ENCODE measurements at places on chromosomes 3 and 15. TPM values are rescaled to one million over a fixed set of nuclear protein-coding genes. Genes with fewer than 3 reads are reported as not detected.

Gene GLDN
- total RNA-seq, result 2.5 TPM

Gene IQCF2
- not detected for total RNA-seq

Gene DYNLT2B
- total RNA-seq, result not detected

Gene ACTRT3
- total RNA-seq, result 0.58 TPM

Gene SPATA12
- total RNA-seq, result 2.9 TPM

Gene EIF4A2
- 429 TPM for total RNA-seq

Gene SNTN
- 0.30 TPM for total RNA-seq

Gene CADPS
- total RNA-seq, result 13.2 TPM

Gene CACNA1D
- 30.1 TPM for total RNA-seq

Gene SLC9A9
- total RNA-seq, result 12.8 TPM

Gene LRRK1
- 18.2 TPM for total RNA-seq

Gene CSK
- 4.9 TPM for total RNA-seq

Gene SKOR1
- 0.35 TPM for total RNA-seq

Gene MASP1
- 80.7 TPM for total RNA-seq

GRCh38 chr3:140006331-140006730 lies 71.3 kb downstream of the CLSTN2 start:
- DNase-seq, result no peak

- DNase-seq, result no peak
These were observed 82.1 kb downstream of the GTF2E1 start for GRCh38 chr3:120824613-120825012.

- peak; percentile 90 for DNase-seq
These were observed 78.6 kb upstream of the TSEN2 start for GRCh38 chr3:12405432-12406272.

GRCh38 chr15:58962136-58962535 lies 25.3 kb upstream of the RNF111 start:
- no peak for DNase-seq

- DNase-seq, result no peak
These were observed 149.4 kb upstream of the KCNMB2 start for GRCh38 chr3:178386880-178387279.

DNA sequence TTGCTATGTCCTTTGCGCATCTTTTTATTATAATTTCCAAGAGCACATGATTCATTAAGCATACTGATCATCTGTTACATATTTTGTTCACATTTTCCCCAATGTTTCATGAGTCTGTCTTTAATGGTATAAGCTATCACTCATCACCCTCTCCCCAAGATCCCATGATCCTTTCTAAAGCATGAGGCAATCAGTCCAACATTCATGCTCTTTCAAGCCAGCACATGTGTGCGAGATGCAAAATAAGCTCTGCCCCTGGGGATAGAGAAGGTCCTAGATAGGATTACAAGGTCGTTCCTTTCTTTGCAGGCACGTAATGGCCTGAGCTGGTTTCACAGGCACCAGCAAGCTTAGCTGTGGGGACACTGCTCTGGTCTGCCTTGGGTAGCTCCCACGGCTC lies 32.2 kb upstream of the B3GNT5 start:
- no peak for DNase-seq

DNA sequence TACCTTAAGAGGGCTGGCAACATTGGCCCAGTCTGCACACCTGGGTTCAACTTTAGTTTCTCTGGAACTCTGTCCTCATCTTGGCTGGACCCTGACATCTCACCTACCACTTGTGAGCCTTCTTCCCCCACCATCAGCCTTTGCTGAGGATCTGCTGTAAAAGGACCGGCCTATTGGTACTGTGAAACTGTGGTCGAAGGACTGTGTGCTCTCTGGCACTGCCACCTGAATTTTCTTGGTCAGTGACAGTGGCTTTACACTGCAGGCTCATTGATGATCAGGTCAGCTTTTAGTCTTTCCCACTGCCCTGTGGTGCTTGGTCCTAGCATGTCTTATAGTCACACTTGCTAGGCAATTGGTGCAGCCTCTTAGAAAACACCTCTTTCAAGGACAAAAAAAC lies 86.9 kb downstream of the PEX5L start:
- DNase-seq, result no peak

- no peak for DNase-seq
These were observed 539.1 kb downstream of the EDEM1 start for GRCh38 chr3:5726621-5727020.

DNA sequence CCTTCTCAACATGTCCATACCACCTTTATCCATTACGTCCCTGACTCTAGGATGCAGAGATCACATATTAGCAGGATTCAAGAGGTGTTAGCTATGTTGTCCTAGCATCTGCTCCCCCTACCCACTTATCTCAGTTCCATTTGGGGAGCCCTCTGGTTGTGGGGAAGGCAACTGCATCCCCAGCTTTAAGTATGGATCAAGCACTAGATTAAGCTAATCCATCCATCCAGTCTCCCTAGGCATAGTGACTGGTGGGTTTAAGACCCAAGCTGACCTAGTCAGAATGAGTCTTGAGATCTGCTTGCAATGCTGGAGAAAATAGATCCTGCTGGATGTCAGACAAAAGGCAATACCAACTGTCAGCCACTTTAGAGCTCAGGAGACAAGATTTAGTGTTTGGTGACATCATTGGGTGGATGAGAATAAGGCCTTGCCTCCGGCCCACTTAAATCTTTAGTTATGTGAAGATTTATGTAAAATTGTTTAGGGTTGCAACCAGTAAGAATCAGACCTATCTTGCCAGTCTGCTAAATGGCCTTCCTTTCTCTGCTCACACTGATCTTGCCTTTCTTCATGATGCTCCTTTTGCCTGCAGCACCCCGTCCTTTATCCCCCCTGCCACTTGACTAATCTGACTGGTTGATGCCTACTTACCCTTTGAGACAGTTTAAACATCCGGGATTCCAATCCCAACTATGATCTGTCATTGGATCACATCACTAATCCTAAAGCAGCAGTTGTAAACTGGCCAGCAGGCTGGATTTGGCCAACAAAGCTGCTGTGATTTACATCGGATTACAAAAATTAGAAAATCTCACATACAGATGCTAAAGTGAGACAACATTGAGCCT lies 2.1 kb upstream of the ISY1 start:
- DNase-seq, result no peak

GRCh38 chr3:86782866-86783265 lies 208.1 kb downstream of the VGLL3 start:
- DNase-seq, result no peak

GRCh38 chr3:159857840-159858239 lies 130.8 kb upstream of the IL12A start:
- DNase-seq, result no peak

GRCh38 chr15:31177951-31178350 lies 76.4 kb upstream of the TRPM1 start:
- no peak for DNase-seq

DNA sequence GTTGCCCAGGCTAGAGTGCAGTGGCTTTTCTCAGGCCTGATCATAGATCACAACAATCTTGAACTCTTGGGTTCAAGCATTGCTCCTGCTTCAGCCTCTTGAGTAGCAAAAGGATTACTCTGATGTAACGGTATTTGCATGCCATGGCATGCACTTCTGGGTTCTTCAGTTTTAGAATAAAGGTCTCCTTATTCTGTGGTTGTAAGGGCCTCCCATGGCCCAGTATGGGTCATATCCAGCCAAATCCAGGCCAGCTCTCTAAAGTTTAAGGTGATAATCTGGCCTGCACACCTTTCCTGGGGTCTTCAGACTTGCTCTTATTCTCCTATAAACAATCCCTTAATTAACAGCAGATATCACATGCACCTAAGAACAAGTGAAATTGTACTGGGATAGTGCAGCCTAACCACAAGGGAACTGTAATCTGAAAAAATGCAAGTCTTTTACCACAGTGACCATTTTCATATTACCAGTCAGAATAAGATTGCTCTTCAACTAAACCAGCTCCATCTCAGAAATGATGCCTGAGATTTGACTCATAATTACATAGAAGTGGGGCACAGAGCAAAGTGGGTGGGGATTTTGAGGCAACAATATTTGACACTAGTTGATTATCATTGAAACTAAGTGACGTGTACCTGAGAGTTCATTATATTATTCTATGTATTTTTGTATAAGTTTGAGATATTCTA lies 25.4 kb downstream of the COMMD2 start:
- no peak for DNase-seq

GRCh38 chr3:16658004-16658924 lies 53.0 kb upstream of the DAZL start:
- no peak for DNase-seq

GRCh38 chr3:177358977-177359592 lies 161.8 kb upstream of the TBL1XR1 start:
- DNase-seq, result peak; percentile 45

- DNase-seq, result no peak
These were observed 828.1 kb downstream of the MCTP2 start for GRCh38 chr15:95059346-95059905.

DNA sequence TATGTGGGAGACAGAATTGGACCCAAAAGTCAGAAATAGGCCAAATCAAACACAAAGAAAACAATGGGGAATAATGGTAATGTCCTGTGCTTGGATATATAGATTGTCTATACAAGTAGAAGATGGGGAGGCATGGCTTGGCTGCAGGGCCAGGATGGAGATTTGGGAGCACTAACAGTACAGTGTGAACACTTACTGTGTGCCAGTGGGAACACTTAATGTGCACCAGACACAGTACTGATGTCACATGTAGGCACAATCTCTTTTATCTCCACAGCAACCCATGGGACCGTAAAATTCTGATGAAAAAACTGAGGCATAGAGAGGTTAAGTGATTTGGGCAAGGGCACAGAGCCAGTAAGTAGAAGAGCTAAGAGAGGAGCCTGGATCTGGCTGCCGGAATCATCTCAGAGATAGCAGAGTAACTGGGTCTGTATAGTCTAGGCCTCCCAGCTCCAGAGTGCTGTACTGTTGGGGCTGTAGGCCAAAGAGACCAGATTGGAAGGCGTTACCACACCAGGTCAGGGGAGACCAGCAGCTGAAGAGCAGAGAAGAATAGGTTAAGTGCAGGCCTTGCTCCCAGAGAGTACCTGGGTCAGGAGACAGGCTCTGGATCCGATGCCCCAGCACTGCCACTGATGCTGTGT lies 63.3 kb downstream of the RLBP1 start:
- DNase-seq, result no peak

- no peak for DNase-seq
These were observed 14.3 kb downstream of the TBC1D2B start for GRCh38 chr15:78063217-78063616.

- DNase-seq, result no peak
These were observed 92.9 kb downstream of the TPRA1 start for GRCh38 chr3:127497676-127498075.

- DNase-seq, result no peak
These were observed 272.9 kb downstream of the TIGIT start for GRCh38 chr3:114566767-114567166.

DNA sequence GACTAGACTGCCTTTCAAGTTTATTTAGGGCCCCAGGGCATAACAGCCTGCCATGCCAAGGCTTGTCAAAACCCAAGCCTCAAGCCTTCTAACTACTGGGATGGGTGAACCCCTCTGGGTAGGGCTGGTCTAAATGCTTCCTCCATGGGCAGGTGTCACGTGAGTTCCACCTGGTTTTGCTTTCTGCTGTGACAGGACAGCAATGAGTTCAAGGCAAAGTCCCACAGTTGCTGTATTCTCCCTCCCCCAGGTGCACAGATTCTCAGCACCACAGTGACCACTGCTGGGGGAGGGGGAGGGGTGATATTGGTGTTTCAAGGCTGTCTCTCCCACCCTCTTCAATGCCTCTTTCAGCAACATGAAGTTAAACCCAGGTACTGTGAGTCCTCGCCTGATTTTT lies 46.9 kb upstream of the UBE2Q2 start:
- no peak for DNase-seq

- no peak for DNase-seq
These were observed 158.3 kb downstream of the SLCO3A1 start for GRCh38 chr15:92011611-92012367.

- DNase-seq, result no peak
These were observed 64.7 kb upstream of the IL12A start for GRCh38 chr3:159923956-159924355.

GRCh38 chr3:190455828-190456227 lies 6.1 kb upstream of the TMEM207 start:
- no peak for DNase-seq

DNA sequence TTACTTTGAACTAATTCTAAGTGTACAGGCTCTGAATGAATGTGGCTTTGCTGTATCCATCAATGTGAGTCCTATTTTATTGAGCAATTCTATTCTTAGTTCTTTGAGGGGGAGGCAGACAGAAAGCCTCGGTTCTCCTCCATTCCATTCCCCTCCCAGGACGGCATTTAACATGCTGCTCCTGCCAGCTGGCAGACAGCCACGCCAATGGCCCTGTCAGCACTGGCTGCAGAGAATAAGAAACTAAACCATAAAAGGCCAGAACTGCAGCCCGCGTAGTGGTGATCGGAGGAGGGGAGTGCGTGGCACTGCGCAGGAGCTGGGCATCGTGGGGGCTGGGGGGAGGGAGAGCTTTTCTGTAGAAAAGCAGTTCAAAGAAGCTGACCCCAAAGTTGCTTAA lies 76.0 kb upstream of the HACD2 start:
- DNase-seq, result peak; percentile 97

DNA sequence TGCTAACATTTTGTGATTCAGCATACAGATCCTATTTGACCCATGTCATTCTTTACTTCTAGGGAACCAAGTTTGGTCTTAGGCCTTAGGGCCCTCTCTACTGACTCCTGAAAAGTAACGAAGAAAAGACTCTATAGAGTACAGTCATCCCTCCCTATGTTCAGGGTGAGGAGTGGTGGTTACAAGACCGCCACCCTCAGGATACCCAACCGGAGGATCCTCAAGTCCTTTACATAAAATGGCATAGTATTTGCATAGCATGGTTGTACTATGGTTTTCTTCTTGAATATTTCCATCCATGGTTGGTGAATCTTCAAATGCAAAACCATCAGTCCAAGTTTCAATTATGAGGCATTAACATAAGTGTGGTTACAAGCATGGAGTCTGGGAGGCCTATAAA lies 327.6 kb downstream of the FGF12 start:
- DNase-seq, result no peak

DNA sequence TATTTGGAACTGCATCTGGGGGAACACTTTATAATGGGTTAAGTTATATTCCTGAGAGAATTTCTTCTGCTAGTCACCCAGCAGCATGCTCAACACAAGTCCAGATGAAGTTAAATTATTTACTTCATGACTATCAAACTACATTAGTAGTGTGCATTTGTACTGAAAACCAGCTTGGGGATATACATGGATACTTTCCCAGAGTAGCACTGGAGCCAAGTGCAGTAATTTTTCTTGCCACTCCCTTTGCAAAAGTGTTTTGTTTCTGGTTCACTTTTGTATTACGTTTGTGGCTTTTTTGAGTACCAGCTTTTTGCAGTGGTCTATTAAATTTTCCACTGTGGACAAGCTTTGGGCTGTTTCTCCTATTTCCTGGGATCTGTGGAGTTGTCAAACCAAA lies 243.0 kb downstream of the AGBL1 start:
- DNase-seq, result no peak

Data from uterus (tissue), 4 donors.